ENCODE measurements at places on chromosomes 4 and X.

DNA sequence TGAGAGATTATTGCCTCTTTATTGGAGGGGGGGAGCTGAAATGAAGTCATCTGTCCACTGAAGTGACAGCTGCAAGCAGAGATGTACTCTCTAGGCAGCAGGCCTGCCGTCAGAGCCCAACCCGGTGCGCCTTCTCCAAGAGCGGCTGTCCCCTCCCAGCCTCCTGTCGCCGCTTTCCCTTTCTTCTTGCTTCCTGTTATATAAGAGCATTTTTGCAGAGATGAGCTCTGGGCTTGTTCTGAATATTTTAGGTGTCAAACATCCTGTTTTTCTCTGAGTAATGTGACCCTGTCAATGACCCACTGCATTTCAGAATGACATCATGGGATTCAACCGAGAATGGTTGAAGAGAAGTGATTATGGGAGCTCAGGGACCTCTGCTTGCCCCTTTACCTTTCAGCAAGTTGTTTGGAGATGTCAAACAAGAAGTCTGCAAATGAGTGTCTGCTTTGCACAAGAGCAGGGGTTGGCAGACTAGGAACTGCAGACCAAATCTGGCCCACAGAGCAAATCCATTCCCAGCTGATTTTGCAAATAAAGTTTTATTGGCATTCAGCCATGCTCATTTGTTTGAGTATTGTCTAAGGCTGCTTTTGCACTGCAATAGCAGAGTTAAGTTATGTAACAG lies 79.9 kb downstream of the SLC9A6 start:
- no peak for DNase-seq

DNA sequence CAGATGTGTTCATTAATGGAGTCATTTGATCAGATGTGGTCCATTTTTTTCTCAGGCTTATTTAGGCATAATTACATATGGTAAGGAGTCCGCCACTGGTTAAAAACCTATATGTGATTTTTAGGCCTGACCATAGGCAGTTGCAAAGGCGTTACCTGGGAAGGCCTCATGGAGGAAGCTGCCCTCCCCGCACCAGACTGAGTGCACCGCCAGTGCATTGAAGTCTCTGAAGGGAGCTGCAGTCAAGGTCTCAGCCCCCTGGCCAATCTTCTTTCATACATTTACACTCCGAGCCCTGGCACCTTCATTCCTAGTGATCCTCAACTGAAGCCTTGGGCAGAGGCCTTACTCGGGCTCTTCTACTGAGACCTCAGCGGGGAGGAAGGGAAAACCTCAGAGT lies 898.2 kb upstream of the AGA start:
- no peak for DNase-seq

DNA sequence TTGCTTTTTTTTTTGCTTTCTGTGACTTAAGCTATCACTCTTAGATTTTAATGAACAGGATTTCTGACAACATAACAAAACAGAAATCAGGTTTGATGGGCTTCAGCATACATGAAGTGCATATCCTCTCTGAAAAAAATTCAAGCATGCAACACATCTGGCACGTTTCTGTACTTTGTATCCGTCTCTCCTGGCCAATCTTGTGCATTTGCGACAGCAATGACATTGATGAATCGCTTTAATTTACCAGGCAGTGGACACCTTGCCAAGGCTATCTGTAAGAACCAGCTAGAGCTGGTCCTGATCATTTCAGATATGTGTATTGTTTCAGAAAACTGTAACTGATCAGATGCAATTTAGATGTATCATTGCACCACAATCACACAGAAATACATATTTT lies 93.3 kb downstream of the CCSER1 start:
- DNase-seq = no peak

DNA sequence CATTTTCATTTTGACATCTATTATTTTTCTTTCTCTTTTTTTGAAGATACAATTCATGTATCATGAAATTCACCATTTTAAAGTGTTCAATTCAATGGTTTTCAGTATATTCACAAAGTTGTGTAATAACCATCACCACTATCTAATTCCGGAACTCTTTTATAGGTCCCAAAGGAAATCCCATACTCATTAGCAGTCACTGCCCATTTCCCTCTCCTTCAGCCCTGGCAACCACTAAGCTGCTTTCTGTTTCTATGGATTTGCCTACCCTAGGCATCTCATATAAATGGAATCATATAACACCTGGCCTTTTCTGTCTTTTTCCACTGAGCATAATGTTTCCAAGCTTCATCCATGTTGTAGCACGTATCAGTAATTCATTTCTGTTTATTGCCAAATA lies 3.2 kb upstream of the FGF2 start:
- DNase-seq = no peak

GRCh38 chr4:139175646-139176301 lies 1.2 kb downstream of the ELF2 start:
- DNase-seq = peak; percentile 44
